ENCODE measurements at places on chromosomes 2 and 18.

GRCh38 chr18:58661423-58661822, 9.8 kb upstream of the MALT1 start:
- no peak for DNase-seq

DNA sequence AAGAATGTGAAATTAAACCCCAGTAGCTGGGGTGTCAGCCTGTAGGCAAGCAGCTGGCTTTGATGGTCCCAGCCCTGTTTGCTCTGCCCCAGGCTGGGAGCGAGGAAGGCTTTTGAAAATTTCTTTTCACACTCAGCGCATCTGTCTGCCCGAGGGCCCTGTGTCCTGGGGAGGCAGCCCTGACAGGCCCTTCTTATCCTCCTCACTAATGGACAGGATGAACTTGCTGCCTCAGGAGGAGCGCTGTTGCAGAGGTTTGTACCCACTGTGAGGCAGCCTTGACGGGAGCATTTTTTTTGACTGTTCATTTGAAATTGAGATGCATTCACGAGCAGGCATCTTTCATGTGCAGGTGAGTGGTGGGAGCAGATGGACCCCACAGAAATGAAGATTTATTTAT, 62.4 kb downstream of the SERPINB8 start:
- DNase-seq = no peak

DNA sequence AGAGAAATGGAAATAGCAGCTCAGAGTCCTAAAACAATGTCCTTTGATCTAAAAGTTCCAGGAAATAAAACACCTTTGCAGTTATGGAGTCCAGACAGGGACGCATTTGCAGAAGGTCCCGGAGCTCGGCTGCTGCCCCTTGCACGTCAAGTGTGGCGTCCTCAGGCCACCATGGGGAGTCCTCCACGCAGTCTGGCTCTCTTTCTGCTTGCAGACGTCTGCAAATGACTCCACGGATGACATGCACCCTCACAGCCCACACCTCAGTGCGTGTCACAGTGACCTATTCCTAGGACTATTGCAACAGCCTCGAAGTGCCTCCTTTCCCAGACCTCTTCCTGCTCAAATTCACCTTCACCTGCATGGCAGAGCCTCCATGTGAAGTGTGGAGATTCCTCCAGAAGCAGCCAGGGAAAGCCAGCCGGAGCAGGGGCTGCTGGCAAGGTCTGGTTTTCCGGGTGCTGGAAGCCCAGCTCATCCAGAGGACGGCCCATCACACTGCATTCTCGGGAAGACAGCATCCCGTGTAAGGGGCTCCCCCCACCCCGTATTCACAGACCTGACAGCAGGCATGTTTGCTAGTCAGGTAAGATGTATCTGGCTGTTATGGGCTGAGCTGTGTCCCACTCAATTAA, 137.7 kb downstream of the ASB1 start:
- no peak for DNase-seq

- no peak for DNase-seq
Measured at GRCh38 chr2:205471776-205472175, 210.5 kb upstream of the NRP2 start.

DNA sequence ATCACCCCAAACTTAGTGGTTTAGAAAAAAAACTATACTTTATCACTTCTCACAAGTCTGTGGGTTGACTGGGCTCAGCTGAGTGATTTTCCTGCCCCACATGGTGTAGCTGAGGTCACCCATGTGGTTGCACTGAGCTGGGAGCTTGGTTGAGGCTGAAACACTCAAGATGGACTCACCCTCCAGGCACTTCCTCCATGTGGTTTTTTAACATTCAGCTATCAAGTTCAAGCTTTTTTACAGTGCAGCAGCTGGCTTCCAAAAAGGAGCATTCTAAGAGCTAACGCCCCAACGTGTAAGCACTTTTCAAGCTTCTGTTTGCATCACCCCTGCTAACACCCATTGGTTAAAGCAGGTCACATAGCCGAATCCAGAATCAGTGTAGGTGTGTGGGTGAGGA, 105.9 kb upstream of the CREB1 start:
- no peak for DNase-seq

- no peak for DNase-seq
Measured at GRCh38 chr18:34444622-34445021, 219.9 kb upstream of the NOL4 start.

DNA sequence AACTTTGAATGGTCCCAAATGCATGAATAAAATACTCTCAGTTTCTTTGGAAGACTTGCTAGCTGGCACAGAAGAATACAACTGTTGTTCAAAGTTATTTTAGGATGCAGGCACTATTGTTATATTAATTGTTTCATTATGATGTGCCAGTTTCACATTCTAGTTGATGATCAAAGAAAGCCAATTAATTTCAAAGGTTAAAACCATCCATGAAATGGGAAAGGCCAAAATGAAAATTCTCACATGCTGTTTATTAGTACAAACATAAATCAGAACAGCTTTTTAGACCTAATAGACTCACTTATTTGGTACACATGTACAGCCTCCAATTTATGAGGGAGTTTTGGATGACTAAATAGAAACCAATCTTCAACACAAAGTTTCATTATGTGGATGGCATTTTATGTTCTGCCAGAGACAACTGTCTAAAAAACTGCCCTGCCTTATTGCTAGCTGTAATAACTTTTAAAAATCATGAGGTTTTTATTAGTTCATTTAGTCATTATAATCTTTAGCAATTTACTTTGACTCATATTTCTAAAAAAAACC, 42.2 kb downstream of the RFTN2 start:
- DNase-seq = no peak

DNA sequence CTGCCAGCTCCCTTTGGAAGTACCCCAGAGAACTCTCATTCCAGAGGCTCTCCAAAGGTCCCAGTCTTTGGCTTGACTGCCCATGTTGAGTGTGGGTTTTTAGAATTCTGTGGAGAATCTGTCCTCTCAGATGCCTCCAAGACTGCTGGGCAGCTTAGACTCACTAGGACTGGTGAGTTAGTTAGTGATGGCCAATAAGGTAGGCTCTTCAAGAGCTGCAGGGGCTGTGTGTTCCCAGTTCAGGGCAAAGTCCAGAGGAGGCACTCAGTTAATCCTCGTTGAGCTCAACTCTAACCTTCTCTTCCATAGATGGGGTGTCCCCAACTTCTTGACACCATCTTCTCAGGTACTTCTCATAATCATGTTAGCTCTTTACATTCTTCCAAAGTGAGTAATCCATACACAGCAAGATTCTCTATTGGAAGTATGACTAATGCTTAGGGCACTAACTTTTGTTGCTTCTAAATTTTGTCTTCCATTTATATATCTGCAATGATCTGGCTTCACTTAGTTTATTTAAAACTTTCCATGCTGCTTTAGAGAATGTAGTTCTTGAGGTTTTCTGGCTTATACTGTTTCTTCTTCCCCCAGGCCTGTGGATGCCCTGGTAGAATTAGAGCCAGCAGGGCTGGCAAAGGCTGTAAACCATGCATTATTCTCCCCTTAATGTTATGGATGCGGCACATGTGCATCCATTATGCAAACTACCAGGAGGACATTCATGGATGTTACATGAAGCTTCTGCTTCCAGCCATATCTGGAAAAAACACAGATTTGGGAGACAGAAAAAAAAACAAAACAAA, 88.9 kb downstream of the POLE4 start:
- DNase-seq = no peak

DNA sequence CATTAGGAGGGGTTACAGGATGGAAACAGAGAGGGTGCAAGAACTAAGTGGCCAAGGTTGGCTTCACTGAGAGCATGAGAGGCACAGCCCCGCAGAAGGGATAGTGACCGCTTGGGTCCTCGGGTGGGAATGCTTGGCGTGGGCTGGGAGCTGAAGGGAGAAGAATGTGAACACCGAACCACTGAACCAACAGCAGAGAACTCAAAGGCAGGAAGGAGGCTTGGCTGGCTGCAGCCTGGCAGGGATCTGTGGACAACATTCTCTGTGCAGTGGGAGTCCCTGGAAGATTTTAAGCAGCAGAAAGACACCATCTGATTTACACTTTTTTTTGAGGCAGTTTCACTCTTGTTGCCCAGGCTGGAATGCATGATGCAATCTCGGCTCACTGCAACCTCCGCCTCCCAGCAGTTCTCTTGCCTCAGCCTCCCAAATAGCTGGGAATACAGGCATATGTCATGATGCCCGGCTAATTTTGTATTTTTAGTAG, 33.9 kb downstream of the SOWAHC start:
- no peak for DNase-seq

- DNase-seq = no peak
Measured at GRCh38 chr2:66362701-66363100, 72.2 kb upstream of the MEIS1 start.

GRCh38 chr2:78992451-78992806, 33.1 kb upstream of the REG3G start:
- DNase-seq = no peak

GRCh38 chr2:206989311-206989710, 50.0 kb downstream of the CPO start:
- DNase-seq = no peak

DNA sequence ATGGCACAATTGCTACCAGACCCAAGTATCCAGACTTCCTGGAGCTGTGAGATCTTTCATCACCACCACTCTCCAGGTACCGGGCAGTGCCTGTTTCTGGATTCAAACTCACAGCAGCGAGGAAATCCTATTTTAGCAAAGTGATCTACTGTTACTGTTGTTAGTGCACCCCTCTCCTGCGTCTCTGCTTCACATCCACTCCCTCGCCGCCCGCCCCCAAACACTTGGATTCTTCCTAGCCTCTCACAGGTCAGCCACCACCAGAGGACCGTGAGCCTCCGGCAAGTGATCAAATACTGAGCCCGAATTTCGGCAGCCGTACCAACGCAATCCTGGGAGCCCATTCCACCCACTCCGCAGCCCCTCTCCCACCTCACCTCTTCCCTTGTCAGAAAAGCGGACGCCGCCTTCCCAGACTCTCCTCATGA, 519 bp downstream of the METTL4 start:
- DNase-seq = peak; percentile 57

GRCh38 chr2:85748039-85748734, 5.6 kb upstream of the ATOH8 start:
- DNase-seq = no peak

DNA sequence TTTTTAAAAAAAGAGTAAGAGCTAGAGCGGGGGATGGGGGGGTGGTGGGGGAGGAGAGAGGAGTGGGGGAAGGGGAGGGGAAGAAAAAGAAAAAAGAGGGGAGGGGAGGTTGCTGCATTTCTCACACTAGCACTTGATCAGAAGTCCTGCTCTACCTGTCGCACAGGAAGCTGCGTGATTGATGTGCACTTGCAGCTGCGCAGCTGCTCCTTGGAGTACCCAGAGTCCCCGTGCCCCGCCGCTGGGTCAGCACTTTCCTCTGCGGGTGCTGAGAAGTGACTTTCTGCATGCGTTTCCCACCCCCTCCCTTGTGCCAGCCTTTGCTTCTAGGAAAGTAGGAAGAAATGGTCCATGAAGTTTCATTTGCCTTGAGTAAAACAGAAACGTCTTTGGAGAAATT, 297.3 kb downstream of the ETAA1 start:
- DNase-seq = no peak

- no peak for DNase-seq
Measured at GRCh38 chr2:172376505-172377125, 50.8 kb upstream of the ITGA6 start.

DNA sequence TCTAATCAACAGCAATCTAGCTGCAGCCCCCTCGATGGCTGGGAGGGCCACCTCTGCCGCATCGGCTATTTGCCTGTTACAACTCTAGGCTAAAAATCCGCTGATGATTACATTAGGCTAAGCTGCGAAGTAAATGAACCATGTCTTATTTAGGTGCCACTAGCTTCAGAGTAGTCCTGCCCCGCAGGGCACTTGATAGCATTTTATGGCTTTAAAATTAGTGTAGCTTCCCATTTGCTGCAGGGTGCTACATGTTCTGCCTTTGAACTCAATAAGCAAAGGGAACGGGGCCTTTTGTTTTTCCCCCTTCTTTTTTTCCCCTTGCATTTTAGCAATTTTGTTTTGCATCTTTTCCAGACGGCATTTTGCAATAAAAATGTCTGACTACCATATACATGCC, 270.2 kb downstream of the GBX2 start:
- no peak for DNase-seq

GRCh38 chr18:58530801-58531200, 98.1 kb downstream of the ALPK2 start:
- no peak for DNase-seq

- peak; percentile 42 for DNase-seq
Measured at GRCh38 chr18:23573626-23574431, 12.5 kb downstream of the NPC1 start.

GRCh38 chr18:10437837-10438236, 16.6 kb upstream of the APCDD1 start:
- no peak for DNase-seq

- no peak for DNase-seq
Measured at GRCh38 chr18:70373042-70373519, 84.2 kb downstream of the SOCS6 start.

DNA sequence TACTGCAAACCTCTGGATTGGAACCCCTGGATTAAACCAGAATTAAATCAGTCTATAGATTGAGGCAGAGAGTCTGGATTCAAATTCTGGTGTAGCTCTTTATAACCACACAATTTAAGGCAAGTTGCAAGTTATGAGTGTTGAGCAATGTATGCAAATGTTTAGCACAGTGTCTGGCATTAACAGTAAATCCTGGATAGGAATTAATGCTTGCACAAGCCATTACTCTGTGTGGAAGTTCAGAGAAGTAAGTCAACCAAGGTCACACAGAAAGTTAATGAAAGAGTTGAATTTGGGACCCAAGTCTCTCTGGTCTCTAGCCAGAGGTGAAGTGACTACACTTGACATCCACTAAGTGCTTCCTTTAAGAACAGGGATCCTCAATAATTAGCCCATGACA, 2.0 kb upstream of the MARCO start:
- DNase-seq = no peak

DNA sequence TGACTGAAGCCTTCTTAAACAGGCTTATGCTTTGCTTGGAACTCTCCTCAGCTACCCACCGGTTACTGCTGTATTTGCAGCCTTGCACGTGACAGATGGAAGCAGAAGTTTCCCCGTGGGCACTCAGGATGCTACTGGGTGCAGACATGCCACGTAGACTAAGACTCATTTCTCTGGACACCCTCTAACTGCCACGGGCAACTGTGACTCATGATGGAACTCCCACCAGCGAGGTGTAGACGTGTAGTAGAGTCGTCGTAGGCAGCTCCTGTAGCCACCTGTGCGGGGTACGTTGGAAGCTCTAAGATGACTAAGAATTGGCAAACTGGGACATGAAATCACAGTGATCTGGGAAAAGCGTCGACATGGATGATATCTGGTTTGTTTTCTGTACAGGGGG, 27.5 kb downstream of the TSHZ1 start:
- DNase-seq = no peak

- no peak for DNase-seq
Measured at GRCh38 chr2:105660489-105660888, 84.2 kb upstream of the NCK2 start.

- no peak for DNase-seq
Measured at GRCh38 chr2:232415138-232415690, 8.6 kb downstream of the ALPG start.

DNA sequence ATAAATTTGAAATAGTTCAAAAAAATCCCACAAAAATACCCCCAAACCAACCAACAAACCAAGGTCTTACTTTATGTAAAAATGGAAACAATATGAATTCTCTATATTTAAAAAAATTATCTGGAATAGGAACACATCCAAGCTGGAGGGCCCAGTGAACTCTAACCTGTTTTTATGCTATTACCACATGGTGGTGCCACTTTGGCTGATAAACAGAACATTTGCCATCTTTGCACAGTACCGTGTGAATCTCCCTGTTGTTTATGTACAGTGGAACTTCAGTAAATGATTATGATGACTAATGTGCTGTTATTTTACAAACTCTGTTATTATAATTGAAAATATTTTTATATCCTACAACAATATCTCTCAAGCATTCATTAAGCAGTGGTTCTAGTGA, 145.3 kb upstream of the SMAD7 start:
- DNase-seq = no peak

- no peak for DNase-seq
Measured at GRCh38 chr2:12296915-12297314, 419.8 kb upstream of the TRIB2 start.
